ENCODE measurements at places on chromosomes 7 and 10.
A peak's percentile ranks its signal among the peaks of the same experiment; 100 is the strongest.

- no peak for ATAC-seq
Observed at GRCh38 chr10:63438506-63439498, 27.0 kb downstream of the JMJD1C start.

DNA sequence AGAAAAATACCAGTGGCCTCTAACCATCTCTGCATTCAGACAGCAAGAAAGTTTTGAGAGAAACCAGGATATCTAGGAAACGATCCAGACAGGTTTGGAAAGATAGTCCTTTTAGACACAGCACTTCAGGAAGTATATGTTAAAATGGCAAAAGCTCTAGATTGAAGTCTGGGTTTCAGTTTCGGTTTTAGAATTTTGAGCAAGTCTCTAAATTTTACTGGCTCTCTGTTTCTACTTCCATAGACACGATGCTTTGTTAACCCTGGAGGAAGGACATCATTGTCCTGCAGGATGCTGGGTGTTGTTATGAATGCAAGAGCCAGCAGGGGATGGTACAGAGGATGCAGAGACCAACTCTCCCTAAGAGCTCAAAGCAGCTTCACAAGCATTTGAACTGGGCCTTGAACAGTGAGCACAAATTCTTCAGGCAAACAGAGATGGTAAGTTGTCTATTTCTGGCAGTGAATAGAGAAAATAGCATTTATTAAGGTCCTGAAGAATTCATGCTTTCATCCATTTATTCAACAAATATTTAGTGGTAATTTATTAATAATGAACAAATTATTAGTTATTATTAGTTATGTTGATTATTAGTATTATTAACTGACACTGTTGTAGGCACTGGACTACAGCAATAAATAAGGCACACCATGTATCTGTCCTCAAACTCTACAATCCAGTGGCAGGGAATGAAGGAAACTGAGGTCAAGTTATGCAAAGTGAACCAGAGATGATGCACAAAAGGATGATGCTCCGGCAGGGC, 152.7 kb upstream of the NRP1 start:
- ATAC-seq, result no peak

DNA sequence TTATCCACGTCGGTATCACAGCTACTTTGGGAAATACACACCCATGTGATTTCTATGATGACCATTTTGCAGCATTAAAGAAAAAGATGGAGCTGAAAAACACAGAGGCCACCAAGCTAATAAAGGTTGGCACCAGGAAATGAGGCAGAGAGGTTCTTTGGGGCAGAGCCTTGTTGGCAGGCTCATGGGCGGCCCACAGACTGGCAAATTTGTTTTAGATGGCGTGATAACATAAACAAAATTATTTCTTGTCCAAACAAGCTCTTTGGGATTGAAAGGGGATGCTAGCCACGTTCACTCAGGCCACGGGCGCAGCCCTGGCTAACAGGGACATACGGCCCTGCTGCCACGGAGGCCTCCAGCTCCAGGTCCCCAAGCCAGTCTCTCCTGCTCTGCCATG, 135.9 kb upstream of the ZMIZ1 start:
- ATAC-seq, result no peak

DNA sequence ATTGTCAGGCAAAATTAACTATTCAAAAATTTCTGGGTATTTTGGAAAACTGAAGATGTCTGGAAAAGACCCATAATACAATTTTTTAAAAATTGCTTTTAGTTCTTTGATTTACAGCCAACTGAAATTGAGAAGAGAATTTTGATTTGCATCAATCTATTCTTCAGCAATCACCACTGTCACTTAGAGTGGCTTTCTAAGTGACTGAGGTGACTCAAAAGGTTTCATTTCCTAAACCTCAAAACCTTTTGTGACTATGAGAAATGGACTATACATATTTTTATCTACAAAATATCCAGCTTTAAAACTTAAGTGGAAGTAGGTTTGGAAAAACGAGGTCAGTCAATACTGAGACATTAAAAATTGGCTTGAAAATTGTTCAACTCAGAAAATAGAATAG, 60.0 kb downstream of the ENO4 start:
- no peak for ATAC-seq

- ATAC-seq, result no peak
Observed at GRCh38 chr10:67385089-67385488, 310.9 kb downstream of the CTNNA3 start.

- ATAC-seq, result no peak
Observed at GRCh38 chr7:67484244-67484751, 487.7 kb downstream of the TYW1 start.

GRCh38 chr7:25617214-25617613, 388.9 kb upstream of the NPVF start:
- no peak for ATAC-seq

GRCh38 chr10:94266091-94266490, 96.6 kb downstream of the NOC3L start:
- ATAC-seq, result no peak

GRCh38 chr10:123837756-123838155, 53.9 kb downstream of the CPXM2 start:
- no peak for ATAC-seq

- peak; percentile 53 for ATAC-seq
Observed at GRCh38 chr10:6171881-6172695, 30.6 kb upstream of the PFKFB3 start.

DNA sequence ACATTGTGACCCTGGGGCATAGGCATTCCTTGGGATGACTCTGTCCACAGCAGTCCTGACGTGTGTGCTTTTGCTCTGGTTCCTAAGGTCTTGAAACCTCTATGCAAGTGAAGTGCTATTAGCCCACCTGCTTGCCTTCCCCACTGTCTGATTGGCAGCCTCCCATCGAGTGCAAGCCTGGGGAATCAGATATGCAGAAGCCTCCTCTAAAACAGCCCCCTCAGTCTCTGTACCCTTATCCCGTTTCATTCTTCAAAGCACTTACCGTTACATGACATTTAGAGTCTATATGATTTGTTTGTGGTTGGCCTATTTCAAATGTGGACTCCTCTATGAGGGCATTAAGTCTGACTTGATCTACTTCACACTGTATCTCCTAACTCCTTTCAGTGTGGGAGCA, 4.3 kb downstream of the KIAA1217 start:
- ATAC-seq, result no peak

- no peak for ATAC-seq
Observed at GRCh38 chr7:6489612-6490011, 41.9 kb upstream of the DAGLB start.
